ENCODE measurements at places on chromosomes 2 and 18. TPM values are rescaled to one million over a fixed set of nuclear protein-coding genes. Genes with fewer than 3 reads are reported as not detected.

The CAPN14 gene
- 0.06 TPM for polyA plus RNA-seq

The AMER3 gene
- polyA plus RNA-seq: 0.03 TPM

The HOXD8 gene
- 250 TPM for polyA plus RNA-seq

The SLC35G4 gene
- not detected for polyA plus RNA-seq

The HOXD12 gene
- 0.21 TPM for polyA plus RNA-seq

The SPP2 gene
- not detected for polyA plus RNA-seq

The MEP1B gene
- 0.14 TPM for polyA plus RNA-seq

The CCDC74A gene
- polyA plus RNA-seq: 14.5 TPM

The CEP76 gene
- 9.8 TPM for polyA plus RNA-seq

The CCBE1 gene
- 41.4 TPM for polyA plus RNA-seq

The RAB27B gene
- polyA plus RNA-seq: 5.3 TPM

GRCh38 chr18:67132919-67133318 lies 383.6 kb downstream of the DSEL start:
- no peak for DNase-seq

DNA sequence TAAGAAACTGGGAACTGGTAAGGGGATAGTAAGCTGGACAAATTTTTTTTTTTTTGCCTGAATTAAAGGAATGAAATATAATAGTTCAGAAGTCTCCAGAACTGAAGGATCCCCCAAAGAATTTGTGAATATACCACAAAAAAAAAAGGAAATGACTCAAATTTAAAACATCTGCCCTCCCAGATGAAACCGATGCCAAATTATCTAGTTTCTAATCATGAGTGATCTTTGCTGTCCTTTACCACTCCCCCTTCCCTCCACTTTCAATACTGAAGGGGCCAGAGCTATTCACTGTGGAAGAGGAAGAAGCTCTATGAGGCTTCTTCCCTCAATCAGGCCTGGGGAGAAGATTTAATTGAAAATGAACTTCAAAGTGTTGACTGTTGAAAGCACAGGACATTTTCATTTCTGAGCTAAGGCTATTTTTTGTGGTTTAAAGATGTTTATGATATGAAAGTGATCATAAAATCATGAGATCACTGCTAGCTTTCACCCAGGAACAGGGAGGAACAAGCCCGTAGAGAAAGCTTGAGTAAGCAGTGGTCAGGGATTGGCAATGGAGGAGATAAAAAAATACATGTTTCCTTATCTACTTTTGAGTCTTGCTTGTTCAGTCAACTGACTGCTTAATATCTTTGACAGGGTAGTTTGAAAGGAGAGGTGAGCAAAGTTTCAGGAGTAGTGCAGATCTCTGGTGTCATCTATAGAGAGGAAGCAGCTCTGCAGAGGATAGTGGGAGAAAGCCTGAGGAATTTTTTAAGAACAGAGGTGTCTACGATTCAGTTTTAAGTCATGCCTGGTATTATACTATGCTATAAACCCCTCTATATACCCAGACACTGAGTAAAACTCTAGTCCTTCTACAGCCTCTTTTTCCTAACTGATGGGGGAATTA lies 409.5 kb upstream of the FIGN start:
- no peak for DNase-seq

GRCh38 chr2:2771721-2772411 lies 440.8 kb upstream of the MYT1L start:
- DNase-seq: no peak

- DNase-seq: no peak
These were observed 22.5 kb upstream of the SPAG16 start for GRCh38 chr2:213261715-213262114.

GRCh38 chr2:42169874-42170521 lies 845 bp downstream of the EML4 start:
- DNase-seq: no peak

DNA sequence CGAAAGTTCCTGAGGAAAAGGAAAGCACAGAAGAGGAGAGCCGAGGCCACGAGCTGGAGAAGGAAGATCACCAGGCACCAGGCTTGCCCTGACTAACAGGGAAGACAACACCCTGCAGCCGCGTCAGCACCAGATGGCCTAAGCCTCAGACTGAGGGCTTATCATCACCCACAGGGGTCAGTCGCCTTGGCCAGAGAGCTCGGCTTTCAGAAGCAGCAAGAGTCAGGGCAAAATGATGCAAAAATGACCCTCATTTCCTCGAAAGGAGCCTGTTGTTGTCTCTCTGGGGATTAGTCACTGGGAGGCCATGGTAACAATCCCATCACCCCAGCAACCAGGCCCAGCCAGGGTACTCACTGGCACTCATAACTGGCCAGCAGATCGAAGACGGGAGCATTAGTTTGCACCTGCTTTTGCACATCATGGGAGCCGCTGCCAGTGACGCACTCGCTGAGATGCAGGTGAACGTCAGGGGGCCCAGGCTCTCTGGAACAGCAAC lies 42.7 kb upstream of the ZFP36L2 start:
- no peak for DNase-seq

DNA sequence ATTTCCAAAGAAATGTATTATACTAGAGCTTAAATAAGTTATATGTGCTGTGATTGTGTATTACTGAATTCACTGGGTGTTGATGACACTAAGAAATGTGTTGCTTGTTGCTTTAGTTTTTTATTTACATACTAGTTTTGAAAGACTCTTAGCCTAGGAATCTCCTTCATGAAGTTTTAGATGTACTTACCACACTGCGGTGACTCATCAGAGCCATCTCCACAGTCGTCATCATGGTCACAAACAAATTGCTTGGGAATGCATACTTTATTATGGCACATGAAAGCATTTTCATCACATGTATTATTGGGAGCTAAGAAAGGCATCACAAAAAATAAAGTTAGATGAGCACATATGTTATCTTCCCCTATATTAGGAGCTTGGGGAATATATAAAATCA lies 1624.2 kb downstream of the LRP1B start:
- DNase-seq: no peak

- no peak for DNase-seq
These were observed 51.0 kb upstream of the BCL2L11 start for GRCh38 chr2:111069722-111070121.

- DNase-seq: no peak
These were observed 31.0 kb downstream of the CYBRD1 start for GRCh38 chr2:171553236-171553635.

DNA sequence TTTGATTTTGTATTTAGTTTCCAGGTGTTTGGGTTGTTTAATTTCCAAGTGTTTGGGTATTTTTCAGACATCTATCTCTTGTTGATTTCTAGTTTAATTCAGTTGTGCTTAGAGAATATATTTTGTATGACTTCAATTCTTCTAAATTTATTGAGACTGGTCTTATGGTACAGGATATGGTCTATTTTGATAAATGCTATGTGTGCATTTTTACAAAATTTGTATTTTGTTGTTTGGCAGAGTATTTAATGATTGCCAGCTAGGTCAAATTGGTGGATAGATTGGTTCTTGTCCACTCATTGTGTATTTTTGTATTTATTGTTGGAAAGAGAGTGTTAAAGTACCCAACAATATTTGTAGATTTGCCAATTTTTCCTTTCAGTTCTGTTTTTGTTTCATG lies 23.7 kb upstream of the LAMA1 start:
- DNase-seq: no peak
